Bronchial epithelial cell (primary cell): ENCODE measurements at places on chromosomes 16 and 17. TPM values are rescaled to one million over a fixed set of nuclear protein-coding genes. Genes with fewer than 3 reads are reported as not detected.

GRCh38 chr16:88750854-88751253 is 34.2 kb downstream of the PIEZO1 start:
- no peak for DNase-seq

DNA sequence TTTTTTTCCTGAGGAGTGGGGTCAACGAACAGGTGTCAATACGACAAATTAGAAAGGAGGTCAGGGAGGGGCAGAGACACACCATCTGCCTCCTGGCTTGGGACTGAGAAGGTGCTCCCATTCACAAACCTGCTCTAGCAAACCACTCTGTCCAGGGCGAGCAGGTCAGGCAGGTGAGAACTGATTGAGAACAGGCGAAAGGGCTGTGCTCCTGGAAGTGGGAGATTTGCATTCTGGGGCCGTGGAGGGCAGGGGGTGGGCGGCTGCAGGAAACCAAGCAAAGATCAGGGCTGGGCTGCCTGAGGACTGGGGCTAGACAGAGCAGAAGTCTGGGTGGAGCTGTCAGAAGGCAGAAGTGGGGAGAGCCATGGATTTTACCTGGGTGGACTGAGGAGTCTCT is 98.9 kb upstream of the NLRP1 start:
- DNase-seq: no peak

Gene HCRT
- total RNA-seq: not detected in 2 replicates

- DNase-seq: no peak
Observed at GRCh38 chr17:50048146-50048720, 7.7 kb upstream of the ITGA3 start.
